ENCODE measurements at places on chromosomes 7 and 10.

GRCh38 chr10:73247509-73248258 is 629 bp upstream of the DNAJC9 start:
- no peak for DNase-seq

- DNase-seq = no peak
Observed at GRCh38 chr10:55822096-55822495, 539.0 kb downstream of the ZWINT start.

GRCh38 chr10:88374392-88375175 is 208.5 kb downstream of the RNLS start:
- no peak for DNase-seq

DNA sequence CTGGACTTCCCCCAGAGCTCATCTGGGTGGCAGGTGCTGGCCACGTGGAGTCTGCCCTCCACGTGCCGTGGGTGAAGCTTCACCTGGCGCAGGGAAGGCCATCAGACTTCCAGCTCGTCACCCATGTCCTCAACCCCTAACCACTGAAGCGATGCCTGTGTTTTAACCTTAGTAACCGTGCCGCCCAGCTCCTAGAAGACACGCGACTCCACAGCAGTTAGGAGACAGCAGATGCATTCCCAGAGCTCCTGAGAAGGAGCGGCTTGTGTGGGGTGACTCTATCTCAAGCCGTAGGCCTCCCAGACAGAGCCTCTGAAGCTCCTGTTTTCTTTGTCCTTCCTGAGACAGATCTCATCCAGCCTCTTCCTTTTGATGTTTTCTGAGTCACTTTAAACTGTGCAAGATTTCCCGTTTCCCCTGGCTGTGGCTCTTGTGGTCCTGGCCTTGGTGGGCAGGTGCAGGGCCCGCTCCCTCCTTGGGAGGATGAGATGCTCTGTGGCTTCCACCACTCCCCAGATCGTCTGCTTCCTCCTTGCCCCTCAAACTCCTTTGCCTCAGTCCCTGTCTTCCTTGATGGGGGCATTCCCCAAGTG is 41.4 kb upstream of the AP5Z1 start:
- DNase-seq = no peak

DNA sequence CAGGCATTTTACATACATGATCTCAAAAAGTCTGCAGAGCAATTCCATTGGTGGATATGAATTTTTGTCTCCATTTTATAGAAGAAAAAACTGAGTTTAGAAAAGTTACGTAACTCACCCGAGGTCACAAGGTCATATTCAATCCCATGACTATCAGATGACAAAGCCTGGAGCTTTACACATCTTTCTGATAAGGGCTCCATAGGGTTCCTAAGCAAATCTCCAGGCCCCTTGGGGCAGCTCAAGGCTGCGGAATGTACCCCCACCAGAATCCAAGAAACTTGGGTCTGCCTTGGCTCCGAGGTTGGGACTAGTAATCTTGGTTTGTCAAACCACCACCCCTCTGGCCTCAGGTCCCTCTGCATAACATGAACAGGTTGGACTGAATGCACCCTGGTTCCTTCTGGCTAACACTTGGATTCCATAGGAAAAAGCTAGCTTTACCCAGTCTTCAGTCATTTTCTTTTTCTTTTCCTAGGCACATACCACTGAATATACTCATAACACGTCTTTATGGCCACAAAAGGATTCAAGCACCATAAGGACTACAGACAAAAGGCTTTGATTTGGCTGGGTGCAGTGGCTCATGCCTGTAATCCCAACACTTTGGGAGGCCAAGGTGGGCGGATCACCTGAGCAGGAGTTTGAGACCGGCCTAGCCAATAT is 55.5 kb downstream of the PIP4K2A start:
- DNase-seq = no peak

- no peak for DNase-seq
Observed at GRCh38 chr10:117462424-117462792, 80.1 kb upstream of the EMX2 start.
